Temporal lobe (tissue), 4 donors: ENCODE measurements at places on chromosomes 6 and 20. TPM values are rescaled to one million over a fixed set of nuclear protein-coding genes. Genes with fewer than 3 reads are reported as not detected.

DST gene
- total RNA-seq: 199 TPM

ARMC12 gene
- total RNA-seq: 0.25 TPM

SEL1L2 gene
- total RNA-seq: under 0.01 TPM

TSBP1 gene
- not detected for total RNA-seq

C6orf163 gene
- 6.4 TPM for total RNA-seq

PRR18 gene
- total RNA-seq: 0.25 TPM
